AG04449 (cell line): ENCODE measurements at places on chromosomes 2 and 18.

DNA sequence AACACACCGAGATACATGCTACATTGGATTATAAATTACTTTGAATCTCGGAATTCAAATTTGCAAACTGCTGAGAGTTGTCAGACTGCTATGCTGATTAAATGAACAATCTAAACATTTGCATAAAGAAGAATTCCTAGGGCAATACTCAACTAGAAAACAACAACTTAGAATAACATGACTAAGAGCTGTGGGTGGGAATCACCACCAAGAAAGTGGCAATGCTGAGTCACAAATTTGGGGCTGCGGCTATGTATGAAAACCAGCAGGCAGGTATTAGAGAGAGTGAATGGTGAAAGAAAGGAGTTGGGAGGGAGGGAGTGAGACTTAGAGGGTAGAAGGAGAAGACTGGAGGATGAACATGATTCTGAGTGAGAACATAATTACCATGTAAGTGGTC is 559.5 kb downstream of the PIK3C3 start:
- no peak for DNase-seq

- no peak for DNase-seq
Measured at GRCh38 chr2:27148801-27149439, at the start of gene TCF23. TSS of gene TCF23 (plus strand) at chr2:27149004. CDS start at chr2:27149134, 130 bp downstream.

DNA sequence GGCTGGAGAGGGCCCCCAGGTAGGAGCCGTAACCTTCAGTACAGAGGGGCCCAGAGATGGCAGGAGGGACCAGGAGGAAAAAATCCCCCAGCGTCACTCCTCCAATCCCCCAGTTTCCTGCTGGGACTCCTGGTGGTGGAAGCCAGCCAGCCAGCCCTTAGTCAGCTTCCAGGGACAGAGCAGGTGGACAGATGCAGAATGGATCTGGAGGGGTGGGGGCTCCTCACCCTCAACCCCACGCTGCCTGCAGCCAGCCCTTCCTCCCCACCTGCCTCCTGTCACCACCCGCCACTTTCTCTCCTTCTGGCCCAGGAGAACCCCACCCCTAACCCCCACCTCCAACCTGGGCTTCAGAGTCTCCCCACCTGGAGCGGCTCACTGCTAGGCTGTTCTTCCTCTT is 21.1 kb downstream of the EMX1 start:
- DNase-seq: no peak

GRCh38 chr2:96533292-96534073 is 3.1 kb upstream of the ARID5A start:
- peak; percentile 60 for DNase-seq

DNA sequence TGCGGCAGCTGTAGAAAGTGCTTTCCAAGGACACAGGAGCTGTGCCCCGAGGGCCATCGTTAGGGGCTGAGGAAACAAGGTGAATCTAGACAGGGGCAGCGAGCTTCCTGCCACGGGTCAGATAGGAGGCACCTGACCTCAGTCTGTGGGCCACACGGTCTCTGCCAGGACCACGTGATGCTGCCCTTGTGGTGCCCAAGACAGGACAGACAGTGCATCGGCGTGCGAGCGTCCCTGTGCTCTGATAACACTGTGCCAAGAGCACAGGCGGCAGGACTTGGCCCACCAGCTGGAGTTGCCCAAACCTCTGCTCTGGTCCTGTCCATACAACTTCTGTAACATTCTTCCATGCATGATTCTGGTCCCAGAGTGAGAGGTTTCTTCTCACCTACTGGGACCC is 225.4 kb downstream of the TWIST2 start:
- no peak for DNase-seq

GRCh38 chr2:121699421-121700333 is 37.0 kb downstream of the NIFK start:
- DNase-seq: no peak

- no peak for DNase-seq
Measured at GRCh38 chr2:121489284-121489683, 41.4 kb upstream of the RNU4ATAC start.

DNA sequence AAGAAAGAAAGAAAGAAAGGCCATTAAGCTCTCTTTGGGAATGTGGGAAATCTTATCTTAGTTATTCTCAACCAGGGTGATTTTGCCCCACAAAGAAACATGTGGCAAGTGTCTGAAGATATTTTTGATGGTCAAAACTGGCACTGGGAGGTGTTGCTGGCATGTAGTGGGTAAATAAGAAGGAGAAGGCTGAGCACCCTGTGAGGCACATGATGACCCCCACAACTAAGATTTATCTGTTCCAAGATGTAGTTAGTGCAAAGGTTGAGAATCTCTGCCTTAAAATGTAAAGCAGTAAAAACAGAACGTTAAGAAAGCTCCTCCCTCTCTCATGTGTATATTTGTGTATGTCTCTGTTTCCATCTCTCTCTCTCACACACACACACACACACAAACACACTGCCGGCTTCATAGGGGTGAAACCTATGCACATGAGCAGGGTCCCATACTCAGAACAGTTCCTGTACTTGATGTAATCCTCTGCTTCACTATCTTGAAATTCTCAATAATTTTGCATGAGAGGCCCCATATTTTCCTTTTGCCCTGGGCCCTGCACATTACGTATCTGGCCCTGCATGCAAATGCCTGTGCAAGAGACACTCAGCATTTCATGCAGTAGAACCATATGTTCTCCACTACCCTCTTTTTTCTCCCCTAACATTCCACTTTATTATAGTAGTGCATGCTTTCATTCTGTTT is 94.3 kb downstream of the MREG start:
- DNase-seq: no peak
